A172 (cell line): ENCODE measurements at places on chromosomes 3 and 15.

DNA sequence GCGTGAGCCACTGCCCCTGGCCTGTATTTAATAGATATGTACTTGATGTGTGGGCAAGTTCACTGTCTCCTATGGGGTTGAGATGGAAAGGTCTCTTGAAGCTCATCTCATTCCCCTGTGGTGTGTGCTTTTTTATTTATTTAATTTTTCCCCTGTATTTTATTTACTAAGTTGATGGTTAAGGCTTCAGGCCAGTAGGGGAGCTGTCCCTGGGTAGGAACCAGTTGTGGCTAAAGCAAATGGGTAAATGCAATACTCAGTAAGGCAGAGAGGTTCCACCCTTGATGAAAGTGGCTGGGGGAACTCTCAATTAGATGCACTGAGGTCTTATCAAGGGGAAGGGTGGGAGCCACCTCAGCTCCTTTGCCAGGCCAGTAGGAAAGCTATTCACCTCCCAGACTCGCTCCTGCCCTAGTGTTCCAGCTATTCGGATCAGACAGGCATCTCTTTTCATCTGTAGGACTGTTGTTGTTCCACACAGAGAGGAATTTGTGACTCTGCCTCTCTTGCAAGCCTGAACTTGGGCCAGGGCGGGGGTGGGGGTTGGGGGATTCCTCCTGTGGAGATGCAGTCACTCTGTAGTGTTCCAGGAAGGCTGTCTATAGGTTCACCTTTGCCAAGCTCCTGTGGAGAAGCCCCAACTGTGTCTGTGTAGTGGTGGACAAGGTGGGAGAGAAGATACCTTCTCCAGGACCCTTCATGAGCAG is 26.1 kb downstream of the PCCB start:
- no peak for DNase-seq

- peak; percentile 94 for DNase-seq
Observed at GRCh38 chr15:86624261-86625036, 544.8 kb downstream of the AGBL1 start.

- DNase-seq: peak; percentile 85
Observed at GRCh38 chr3:188627652-188628051, 473.7 kb downstream of the LPP start.

DNA sequence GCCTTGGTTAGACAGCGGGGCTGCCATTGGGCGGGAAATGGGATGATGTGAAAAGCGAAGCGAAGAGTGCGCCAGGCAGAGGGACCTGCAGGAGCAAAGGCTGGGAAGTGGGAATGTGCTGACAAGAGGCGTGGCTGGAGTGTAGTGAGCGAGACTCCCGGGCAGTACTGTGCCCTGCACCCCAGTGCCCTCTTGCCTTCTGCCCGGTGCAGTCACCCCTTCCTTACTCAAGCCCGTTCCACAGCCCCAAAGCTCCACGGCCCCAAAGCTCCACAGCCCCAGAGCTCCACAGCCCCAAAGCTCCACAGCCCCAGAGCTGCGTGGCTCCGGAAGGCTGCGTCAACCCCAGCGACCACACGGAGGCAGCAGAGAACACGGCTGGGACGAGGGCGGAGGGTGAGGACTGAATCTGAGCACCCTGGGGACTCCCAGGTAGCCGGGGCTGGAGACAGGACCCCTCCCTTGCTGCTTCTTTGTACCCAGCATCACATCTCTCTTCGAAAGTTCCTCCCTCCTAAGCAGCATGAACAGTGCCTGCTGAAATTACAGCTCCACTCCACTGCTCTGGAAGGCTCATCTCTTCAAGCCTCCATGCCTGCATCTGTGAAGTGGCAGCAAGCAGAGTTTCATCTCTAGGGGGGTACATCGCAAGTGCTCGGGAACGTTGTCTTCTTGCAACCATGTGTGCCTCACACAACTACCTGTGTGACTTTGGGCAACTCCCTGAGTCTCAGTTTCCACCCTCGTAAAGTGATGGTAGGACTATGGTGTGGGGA is 108.9 kb downstream of the FBLN2 start:
- peak; percentile 39 for DNase-seq

DNA sequence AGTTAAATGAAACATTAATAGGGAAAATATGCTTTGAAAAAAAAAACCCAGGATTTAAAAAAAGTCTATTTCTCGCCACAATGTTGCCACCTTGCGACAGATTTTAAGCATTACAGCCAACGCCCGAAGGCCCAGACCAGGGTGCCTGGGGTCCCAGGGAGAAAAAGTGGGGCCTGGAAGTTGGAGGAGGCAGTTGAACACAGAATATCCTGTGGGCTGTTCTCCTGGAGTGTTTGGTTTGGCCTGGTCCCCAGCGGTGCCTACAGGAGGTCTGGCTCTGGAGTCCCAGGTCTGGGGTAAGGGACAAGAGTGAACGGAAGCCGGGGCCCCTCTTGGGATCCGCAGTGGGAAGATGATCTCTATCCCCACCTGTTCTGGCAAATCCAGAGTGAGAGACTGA is 3.4 kb downstream of the RNU6-1 start:
- no peak for DNase-seq

- no peak for DNase-seq
Observed at GRCh38 chr3:45992133-45992729, 3.4 kb downstream of the FYCO1 start.

DNA sequence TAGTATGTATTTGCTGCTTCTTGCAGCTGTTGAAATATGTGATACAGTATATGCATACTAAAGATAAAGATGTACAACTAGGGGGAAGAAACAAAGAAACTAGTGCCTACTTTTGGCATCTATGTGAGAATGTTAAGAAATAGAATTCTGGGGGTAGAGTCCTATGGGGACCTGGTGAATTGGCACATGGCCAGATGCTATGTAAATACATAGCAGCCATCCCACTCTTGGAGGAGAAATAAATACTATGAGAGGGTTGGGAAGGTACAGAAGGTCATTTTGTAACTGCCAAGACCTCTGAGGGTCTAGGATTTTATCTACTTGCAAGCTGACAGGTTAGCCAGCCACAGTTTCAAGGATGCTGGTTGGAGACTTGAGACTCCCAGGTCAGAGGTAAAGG is 298.3 kb upstream of the TBL1XR1 start:
- no peak for DNase-seq

DNA sequence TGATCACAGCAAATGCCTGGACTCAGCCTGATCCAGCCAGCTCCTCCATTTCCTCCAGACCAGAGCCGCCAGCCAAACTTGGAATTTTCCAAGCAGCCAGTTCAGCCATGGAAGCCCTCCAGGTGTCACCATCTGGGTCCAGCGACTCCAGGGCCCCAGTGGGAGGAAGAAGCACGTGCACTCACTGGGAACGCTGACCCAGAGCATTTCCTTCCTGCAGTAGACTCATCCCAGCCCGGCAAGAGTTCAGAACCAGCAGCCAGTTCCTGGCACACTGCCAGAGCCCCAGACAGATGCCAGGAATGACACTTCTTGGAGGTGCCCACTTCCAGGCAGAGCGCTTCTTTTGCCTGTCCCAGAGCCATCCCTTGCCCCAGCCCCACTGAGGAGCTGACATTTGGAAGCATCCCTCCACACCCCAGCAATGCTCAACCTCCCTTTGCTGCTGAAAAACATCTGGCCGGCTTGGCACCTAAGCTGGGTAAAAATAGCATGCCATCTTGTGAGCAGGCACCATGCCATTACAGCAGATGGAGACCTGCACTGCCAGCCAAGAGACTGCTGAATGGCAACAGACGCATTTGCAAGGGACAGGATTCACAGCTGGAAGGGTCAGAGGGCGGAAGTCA is 460.3 kb upstream of the PROK2 start:
- no peak for DNase-seq

- no peak for DNase-seq
Observed at GRCh38 chr3:51961602-51962569, 5.4 kb downstream of the PCBP4 start.

GRCh38 chr3:17979252-17979651 is 236.8 kb upstream of the TBC1D5 start:
- DNase-seq: peak; percentile 10

GRCh38 chr3:197015790-197016736 is 13.6 kb downstream of the MELTF start:
- DNase-seq: no peak

DNA sequence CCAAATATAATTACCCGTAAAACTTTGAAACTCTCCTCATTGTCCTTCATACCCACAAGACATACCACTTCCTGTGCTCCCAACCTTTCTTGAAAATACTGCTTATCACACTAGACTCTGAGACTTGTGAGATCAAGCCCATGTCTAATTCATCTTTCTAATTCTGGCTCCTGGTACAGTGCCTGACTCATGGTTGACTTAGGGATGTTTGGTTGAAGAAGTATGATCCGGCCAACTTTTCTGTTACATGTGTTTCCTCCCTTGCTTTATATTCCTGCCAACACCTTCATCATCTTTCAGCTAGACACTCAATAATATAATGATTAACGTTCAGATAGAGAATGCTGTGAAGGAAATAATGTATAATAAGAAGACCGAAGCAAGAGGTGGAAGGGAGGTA is 58.2 kb downstream of the MEX3B start:
- DNase-seq: no peak

- no peak for DNase-seq
Observed at GRCh38 chr15:80264031-80264430, 12.0 kb upstream of the CTXND1 start.

DNA sequence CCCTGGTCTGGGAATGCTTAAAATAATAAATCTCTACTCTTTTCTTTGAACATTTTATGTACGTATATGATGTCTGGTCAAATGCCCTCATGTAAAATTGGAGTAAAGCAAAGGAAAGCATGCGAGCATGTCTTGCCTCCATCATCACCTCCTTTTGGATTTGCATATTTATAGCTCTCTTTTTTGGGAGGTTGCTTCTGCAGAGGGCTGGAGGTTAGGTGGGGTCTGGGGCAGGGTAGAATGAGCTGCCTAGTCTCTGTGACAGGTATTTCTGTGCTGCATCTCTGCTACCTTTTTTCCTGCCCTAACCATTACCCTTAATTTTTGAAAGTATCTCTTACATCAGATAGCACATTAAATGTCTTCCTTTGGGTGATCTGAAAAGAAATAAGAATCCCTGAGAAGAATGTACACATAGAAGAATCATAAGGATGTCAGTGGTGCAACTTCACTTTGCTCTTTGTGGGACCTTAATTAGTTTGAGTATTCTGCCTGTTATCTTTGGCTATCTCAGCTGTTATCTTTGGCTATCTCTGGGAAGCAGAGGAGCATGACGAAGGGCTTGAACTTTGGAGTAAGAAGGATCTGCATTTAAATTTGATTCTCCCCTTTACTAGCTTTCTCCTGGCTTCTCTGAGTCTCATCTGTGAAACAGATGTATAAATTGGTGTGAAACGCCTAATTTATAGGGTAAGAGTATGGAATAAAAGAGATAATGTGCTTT is 40.2 kb downstream of the PPM1L start:
- DNase-seq: no peak

DNA sequence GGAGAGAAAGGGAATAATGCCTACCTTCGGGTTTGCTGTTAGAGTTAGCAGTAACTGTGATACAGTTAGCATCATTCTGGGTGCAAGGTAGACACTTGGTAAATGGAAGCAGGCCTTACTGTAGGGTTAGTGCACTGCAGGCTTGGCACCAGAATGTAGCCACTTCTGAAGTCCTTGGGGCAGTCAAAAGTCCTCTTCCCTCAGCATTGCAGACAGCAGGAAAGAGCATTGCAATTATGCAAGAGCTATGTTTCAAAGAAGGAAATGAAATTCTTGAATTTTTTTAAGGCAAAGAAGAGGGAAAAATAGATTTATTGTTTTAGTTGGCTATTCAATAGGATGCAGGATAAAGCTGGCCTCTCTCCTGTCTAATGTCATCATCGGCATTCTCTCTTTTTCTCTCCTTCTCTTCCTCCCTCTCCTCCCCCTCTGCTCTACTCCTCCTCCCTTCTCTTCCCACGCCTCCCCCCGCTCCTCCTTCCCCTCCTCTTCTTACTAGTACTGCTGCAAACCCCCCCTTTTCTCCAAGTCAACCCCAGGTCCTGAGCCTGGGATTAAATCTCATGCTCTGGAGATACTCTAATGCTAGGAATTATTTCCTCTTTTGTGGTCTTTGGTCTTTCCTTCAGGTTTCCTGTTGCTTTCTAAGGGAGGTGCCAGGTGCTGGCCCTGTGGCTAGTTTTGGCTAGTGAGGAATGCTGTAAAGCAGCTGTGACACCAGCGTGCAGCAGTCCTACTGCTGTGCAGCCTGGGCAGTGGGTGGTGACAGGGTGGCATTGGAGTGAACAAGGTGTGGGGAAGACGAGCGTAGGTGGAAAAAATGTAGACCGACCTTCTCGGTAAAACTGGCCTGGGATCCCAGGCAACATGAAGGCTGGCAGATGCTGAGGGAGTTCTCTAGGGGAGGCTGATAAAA is 21.7 kb downstream of the EEFSEC start:
- DNase-seq: no peak

DNA sequence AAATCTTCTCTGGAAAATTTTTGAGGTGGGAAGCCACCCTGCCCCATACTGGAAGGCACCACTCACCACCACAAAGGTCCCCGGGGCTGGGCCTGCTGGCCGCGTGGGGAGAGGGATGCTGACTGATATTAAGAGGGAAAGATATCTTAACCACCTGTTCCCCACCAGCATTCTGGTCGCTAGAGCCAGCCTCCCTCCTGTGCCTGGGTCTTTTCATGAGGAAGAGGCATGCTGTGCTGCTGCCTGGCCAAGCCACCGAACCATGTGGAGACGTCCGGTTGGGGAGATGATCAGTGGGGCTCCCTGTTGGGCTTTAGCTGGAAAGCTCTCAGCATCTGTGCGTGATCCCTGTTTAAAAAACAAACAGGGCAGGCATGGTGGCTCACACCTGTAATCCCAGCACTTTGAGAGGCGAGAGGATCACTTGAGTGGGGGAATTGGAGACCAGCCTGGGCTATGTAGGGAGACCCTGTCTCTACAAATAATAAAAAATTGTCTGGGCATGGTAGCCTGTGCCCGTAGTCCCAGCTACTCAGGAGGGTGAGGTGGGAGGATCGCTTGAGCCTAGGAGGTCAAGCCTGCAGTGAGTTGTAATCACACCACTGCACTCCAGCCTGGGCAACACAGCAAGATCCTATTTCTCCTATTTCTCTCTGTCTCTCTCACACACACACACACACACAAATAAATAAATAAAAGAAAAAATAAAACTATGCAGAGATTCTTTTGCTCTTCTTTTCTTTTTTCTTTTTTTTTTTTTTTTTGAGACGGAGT is 1.0 kb downstream of the KLHL18 start:
- no peak for DNase-seq

DNA sequence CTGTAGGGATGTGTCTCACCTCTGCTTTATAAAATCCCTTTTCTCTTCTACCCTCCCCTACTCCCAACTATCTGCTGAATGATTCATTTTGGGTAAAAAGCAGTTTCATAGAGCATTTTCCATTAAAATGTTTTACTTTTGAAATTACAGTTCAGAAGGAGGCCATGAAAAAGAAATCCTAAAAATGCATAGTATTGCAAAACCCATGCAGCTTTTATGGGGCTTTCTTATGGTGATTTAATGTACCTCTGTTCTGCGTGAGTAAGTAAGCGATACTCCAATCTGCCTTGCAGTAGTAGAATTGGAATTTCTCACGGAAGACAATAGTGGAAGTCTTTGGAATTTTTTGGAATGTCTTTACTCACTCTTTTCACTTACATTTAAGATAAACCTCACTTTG is 111.9 kb downstream of the ARPP21 start:
- no peak for DNase-seq

GRCh38 chr3:31224936-31225335 is 307.8 kb upstream of the STT3B start:
- DNase-seq: no peak

GRCh38 chr15:80585544-80586018 is 109.5 kb upstream of the ABHD17C start:
- no peak for DNase-seq
